ENCODE measurements at places on chromosomes 12 and 14.

GRCh38 chr12:118742431-118742830 lies 238.9 kb upstream of the SRRM4 start:
- no peak for DNase-seq

GRCh38 chr12:88643685-88644084 lies 63.4 kb upstream of the KITLG start:
- DNase-seq, result no peak

DNA sequence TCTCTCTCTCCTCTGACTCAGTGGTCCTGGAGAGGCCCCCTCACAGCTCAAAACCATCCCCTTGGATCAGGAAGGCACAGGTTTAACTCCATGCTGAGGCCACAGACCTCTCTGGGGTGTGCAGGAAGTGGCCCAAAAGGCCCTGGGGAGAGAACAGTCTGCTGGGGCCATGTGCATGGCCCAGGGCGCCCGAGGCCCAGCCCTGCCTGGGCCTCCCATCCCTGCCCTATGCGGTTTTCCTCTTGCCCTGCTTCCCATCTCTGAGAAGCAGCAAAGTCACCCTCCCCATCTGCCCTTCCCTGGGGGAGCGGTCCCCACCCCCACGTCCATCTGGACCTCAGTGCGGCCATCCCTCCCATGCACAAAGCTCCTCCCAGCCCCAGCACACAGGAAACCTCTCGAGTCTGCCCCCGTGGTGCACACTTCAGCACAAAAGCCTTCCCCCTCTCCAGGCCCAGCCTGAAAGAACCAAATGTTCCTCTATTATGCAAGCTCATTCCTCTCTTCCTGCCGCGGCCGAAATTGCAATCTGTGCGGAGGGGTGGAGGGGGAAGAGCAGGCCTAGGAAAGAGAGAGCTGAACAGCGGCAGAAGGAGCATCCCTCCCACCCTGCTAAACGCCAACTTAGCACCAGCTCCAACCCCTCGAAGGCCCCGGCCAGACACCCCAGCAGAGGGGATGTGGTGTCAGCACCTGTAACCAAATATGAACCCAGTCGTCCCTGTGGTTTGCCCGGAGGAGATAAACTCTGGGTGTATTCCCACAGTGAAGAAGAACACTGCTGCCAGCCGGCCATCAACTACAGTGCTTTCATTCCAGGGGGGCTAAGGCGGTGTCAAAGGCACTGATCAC lies 108.5 kb downstream of the SCARB1 start:
- peak; percentile 73 for DNase-seq

DNA sequence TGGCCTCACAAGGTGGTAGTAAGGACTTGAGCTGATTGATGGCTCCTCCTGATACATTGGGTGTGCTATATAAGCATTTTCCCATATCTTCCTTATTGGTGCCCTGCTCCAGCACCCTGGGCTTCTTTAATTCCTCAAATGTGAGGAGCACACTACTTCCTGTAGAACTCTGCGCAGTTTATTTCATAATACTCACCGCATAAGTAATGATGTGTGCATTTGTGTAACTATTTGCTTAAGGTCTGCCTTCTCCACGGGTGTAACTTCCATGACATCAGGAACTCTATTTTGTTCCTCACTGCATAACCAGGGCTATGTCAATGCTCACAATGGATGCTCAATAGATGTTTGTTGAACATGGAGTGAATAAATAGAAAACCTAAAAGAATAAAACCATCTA lies 392.2 kb downstream of the SEC23A start:
- no peak for DNase-seq

DNA sequence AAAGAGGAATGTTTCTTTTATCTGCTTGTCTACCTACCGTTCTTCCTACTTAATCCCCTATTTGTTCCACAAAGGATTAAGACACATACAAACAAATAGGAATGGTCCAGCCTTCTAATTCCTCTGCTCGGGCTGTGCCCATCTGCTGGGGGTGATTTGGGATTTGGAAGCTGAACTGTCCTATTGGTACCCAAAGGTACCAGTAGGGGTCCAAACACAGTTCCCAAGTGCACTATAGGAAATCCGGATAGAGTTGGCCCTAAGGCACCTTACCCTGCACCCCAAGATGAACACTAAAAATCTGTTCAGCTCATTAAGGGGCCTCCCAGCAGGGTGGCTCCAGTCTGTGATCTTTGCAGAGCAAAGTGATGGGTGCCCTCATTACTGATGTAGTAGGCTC lies 566.9 kb downstream of the NRXN3 start:
- no peak for DNase-seq

DNA sequence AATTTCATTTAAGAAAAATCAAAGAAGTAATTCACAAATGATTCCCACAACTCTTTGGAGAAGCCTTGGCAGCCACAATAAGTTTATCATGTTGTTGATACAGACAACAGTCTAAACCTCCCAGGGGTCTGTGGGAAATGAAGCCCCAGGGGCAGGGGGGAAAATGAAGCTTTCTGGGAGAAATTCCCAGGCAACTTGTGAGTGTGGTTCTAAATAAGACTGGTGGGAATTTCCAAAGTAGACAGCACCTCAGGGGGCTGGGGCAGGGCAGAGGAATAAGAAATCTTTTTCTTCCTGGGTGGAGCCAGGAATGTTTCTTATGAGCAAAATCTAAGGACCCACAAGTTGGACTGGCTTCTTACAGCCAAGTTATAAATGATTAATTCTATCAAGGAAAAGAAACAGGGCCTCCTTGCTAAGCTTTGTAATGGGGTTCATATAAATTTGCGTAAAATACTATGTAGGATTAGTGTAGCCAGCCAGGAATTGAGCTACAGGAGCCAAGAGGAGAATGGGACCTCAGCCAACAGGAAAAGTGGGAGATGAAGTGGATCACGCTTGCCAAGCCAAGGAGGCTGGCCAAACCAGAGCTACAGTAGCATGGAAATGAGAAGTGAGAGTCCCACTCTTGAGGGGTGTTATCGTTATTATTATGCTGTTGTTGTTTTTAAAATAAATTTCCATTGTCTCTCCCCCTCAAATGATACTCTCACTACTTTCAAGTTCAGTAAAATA lies 182.9 kb upstream of the FAR2 start:
- no peak for DNase-seq

- no peak for DNase-seq
Observed at GRCh38 chr12:66206141-66206540, 17.1 kb downstream of the IRAK3 start.

- no peak for DNase-seq
Observed at GRCh38 chr12:106982229-106982628, 4.7 kb downstream of the MTERF2 start.

All from right forelimb (tissue), 1 donor.